ENCODE measurements at places on chromosomes 2 and 18.

DNA sequence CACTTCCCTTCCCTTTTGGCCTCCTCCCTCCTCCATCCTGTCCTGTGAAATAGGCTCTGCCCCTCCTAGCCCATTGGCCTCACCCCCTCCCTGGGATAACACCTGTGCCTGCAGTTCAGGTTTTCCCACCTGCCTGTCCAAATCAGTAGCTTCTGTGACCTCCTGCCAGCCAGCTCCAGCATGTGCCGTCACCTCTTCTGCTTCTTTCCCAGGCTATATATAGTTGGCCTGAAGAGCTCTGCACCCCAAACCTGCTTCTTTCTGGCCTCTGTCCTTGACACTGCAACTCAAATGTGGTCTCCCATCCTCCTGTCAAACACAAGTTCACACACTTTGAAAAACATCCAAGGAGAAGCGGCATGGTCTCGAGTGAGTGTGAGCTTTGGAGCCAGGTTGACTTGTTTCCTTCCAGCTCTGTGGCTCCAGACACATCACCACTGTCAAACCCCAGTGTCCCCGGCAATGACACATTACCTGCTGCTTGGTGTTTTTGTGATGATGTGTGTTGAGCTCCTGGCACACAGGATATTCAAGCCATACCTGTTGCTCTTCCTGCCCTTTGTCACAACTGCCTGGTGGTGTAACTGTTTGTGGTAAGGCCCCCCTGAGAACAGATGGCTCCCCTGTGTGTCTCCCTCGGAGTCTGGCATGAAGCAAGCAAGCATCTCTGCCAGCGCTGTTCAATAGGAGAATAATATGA, 143.6 kb upstream of the DAPL1 start:
- no peak for DNase-seq

GRCh38 chr18:3294435-3295080, 32.6 kb downstream of the MYL12B start:
- DNase-seq: no peak

- DNase-seq: no peak
Measured at GRCh38 chr2:86028766-86029381, 76.8 kb downstream of the POLR1A start.

DNA sequence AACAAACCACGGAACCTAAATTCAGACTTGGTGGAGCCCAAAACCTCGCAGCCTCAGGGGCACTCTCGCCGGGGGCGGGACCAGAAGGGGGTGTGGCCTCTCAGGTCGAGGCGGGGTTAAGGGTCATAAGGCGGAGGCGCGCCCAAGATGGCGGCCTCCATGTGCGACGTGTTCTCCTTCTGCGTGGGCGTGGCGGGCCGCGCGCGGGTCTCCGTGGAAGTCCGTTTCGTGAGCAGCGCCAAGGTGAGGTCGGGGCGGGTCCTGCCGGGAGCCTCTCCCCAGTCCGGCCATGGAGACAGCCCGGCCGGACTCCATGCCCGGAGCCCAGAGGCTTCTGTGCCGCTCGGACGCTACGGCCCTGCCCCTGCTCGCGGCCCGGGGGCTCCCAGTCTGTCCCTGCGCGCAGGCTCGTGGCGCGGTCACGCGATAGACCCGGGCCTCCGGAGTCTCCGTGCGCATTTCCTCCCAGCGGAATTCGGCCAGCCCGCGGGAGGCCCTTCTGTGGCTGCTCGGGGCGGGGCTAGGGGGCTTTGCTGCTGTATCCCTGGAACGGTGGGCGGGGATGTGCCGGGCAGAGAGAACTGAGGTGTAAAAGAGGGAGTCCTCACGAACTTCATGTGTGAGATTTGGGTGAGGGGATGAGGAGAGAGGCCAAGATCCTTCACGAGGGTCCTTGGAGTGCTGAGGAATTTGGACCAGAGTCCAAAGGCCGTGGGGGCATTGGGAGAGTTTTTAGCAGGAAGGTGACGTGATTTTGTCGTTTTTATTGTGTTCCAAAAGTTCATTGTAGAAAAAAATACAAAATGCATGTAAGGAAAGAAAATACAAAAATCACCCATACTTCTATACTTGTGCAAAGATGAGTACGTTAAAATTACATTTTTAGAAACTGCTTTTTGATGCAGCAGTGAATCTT, at the start of gene SMYD5:
Gene SMYD5, plus strand, starts transcription at position 126 of the 916 bp plus-strand sequence. Its CDS starts 22 bp downstream, at position 148.
- DNase-seq: no peak

DNA sequence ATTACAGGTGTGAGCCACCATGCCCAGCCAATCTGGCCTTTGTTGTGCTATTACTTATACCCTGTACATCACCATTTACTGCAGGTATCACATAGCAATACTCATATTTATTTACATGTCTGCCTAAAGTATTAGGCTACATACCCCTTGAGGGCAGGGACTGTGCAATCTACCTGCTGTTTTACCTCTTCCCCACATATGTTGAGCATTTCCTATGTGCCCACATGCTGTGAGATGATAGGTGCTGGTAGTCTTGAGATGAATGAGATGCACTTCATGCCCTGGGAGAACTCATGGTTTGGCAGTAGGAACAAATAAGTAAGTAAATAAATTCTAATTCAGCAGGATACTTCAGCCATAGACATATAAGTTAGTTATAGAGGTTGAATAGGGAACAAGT, 59.2 kb downstream of the TTC39C start:
- no peak for DNase-seq
